ENCODE measurements at places on chromosomes 11 and 22.

DNA sequence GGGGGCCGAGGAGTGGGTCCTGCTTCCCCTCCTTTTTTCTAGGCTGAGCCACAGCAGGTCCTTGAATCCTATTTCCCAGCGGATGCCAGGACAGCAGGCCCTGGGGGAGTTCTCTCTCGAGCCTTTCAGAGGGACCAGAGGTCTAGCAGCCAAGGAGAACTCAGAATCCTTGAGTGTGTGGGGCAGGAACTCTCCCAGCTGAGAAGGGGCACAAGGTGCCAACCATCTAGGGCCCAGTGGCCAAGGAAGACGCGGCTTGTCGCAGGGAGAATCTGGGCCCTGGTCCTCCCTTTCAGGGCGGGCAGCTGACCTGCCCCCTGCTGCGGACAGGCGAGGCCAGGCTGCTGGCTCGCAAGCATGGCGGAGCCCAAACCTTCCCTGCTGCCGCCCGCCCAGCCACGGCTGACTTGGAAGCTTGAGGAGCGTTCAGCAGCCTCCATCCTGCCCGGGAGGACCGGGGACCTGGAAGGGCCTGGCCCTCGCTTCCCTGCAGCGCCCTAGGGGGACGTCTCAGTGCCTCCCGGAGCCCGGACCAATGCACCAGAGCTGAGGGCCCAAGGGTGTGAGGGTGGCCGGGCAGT lies 972 bp upstream of the TSSC4 start:
- DNase-seq: no peak

GRCh38 chr11:18310800-18311340 lies 11.1 kb downstream of the HPS5 start:
- DNase-seq: no peak

GRCh38 chr22:50119768-50120251 lies 30.0 kb downstream of the MOV10L1 start:
- DNase-seq: no peak

DNA sequence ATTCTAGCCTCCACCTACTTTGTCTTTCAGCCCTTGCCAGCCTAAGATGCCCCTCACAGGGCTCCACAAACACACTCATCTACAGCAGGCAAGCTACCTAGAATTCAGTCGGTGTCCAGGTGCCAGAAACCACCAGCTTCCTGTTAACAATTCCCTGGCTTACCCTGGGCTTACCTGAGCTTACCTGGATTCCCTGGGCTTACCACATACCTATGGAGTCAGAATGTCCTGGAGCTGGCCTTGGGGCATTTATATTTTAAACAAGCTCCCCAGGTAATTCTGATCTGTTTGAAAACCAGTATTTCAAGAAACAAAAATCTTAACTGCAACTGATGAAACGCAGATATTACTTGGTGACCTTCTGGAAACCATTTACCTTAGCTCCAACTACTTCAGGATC lies 123.6 kb downstream of the SLC1A2 start:
- DNase-seq: no peak

GRCh38 chr22:19811211-19811621 lies 43.5 kb downstream of the GNB1L start:
- DNase-seq: no peak

Data from activated CD8-positive, alpha-beta memory T cell treated with anti-CD3 and anti-CD28 coated beads for 4 hours (primary cell).